D341Med (cell line): ENCODE measurements at places on chromosomes 12 and 14.

GRCh38 chr12:112496496-112496895, 77.7 kb downstream of the PTPN11 start:
- no peak for DNase-seq

DNA sequence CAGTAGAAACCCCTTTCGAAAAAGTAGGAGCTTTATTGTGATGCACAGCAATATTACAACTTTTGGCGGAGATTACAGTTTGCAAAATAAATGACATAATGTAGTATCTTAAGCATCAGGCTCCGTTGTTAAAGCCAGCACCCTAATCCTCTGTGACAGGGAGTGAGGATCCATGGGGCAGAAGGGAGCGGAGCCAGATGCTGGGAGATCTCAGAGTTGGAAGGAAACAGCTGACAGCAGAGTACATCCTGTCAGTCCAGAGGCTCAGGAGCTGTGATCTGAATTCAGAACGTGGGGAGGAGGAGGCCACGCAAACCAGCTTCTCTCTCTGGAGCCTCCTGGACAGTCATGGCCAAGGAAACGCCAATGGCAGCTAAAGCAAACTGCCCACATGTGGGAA, 55.7 kb downstream of the TMTC1 start:
- DNase-seq = no peak

DNA sequence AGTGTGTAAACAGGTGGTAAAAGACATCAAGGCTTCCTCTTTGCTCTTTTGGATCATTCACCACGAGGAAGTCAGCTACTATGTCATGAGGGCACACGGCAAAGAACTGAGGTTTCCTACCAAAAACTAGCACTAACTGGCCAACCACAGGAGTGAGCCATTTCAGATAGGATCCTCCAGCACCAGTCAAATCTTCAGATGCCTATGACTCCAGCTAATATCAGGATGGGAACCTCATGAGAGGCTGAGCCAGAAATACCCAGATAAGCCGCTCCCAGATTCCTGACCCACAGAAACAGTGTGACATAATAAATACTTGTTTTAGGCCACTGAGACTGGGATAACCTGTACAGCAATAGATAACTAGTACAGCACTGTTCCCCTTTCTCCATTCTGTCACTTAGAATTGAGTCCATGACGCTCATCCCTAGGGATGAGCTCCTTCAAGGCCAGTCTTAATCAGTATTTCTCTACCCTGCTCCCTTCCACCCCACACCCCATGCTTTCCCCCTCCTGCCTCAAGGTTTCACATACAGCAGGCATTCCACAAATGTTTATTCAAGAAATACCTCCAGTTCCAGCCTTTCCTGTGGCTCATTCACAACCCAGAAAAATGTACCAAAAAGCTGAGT, 68.4 kb downstream of the PPM1H start:
- DNase-seq = no peak

DNA sequence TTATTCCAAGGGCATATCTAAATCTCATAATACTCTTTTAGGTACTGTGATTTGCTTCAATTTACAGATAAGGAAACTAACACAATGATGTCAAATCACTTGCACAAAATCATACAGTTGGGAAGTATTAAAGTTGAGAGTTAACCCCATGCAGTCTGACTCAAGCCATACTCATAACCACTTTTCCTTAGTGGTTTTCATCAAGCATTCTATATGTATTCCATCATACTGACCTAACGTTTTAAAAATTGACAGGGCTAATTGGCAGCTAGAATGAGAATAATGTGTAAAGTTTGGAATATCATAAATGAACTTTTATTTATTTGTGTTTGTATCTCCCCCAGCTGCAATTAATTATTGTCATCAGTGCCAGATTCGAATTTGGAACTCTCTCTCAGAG, 20.9 kb downstream of the PUS7L start:
- DNase-seq = no peak

DNA sequence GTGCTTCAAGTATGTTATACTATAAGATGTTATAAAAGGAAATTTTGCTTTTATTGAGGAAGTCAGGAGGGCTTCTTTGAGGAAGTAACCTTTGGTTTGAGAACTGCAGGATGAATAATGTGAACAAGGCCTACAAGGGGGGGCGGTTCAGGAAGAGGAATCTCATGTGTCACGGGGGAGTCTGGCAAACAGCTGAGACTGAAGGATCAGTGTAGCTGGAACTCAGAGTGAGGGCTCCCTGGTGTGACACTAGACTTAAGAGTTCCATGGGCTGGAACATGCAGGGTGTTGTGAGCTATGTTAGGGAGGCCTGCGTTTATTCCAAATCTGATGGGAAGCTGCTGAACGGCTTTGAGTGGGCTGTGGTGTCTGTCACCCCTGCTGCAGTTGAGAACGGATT, 62.3 kb downstream of the UNC79 start:
- DNase-seq = no peak
